NCI-H2081 treated with DMSO at 0.1 percent for 48 hours (cell line): ENCODE measurements at places on chromosomes 3 and 15.

DNA sequence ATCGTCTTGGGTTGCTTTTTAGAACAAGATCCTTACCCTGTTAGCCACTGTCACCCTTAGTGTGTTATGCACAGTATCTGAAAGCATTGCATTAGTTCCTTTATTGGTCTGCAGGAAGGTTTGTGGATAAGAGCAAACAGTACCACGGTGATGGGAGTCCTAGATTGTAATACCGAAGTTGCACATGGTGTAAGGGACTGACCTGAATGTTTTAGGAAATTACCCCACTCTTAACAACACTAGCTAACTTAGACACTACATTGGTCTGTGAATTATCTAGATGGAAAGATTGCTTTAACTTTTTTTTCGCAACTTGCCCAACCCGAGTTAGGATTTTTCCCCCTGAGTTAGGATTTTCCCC, 1.3 kb downstream of the STT3B start:
- no peak for DNase-seq

- no peak for DNase-seq
Measured at GRCh38 chr3:46825450-46825849, 37.8 kb downstream of the MYL3 start.

DNA sequence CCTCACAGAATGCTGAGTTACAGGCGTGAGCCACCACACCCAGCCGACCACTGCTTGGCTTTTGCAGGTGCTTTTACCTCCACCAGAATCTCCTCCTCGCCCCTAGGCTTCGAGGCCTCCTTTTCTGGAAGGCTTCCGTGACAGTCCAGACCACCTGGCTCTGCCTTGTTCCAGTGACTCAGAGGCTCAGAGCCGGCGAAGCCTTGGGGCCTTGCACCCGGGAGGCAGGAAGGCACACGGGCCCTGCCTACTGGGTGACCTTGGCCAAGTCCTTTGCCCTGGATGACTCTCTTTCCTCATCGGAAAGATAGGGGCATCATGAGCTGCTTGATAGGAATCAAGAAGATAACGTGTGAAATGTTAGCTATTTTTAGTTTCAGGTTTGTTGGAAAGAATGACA, 31.3 kb upstream of the FURIN start:
- no peak for DNase-seq

- DNase-seq = peak; percentile 17
Measured at GRCh38 chr3:142447301-142447851, 461 bp downstream of the XRN1 start.

DNA sequence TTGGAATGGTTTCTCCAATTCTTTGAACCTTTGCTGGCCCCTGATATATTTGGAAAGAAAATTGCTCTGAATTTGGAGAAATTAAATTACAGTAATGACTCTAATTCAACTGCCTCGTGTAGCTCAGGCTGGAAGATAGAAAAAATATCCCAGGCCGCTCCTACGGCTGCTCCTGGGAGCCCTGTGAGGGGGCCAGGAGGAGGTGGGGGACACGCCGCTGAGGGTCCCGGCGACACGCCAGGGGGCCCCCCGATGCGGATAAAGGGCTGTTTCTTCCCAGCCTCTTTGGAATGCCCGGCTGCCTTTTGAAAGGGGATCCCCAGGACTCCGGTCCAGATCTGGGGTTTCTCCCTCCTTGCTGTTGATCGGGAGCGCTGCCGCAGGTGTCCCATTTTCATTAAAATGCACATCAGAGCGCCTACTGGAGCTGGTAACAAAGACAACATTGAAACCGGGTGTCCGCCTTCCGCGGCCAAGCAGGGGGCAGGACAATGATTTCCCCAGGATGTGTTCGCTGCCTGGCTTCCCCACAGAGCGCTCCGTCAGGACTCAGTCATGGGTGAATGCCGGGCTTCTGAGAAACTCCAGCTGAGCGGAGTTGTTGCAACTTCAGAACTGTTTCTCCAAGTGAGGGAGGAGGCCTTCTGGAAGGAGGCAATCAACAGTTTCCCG, 200.1 kb upstream of the KBTBD8 start:
- DNase-seq = no peak

GRCh38 chr3:66028457-66028856, 10.3 kb downstream of the MAGI1 start:
- no peak for DNase-seq

DNA sequence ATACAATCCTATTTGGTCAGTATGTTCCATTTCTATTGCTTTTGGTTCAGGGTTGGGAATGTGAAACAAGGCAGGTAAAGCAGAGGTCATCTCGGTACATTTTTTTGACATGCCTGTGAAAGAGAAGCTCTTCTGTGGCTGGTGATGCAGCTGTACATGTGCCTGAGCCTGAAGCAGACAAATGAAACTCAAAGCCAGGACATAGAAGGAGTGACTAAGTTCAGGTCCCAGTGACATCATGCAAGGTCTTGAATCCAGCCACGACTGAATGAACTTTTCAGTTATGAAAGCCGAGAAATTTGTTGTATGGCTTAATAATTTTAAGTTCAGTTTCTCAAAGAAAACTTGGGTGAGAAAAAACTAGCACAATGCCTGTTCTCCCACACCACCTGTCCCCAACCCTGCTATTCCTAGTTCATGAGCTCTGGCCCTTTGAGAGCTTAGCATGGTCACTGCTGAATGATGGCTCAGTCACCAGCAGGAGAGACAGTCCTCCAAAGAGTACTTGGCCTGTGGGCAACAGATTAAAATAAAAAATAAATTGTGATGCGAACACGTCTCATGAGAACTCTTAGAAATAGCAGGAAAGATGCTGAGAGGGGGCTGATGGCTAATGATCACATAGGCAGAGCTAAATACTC, 600.2 kb upstream of the GRM7 start:
- no peak for DNase-seq

GRCh38 chr3:116423945-116424344, 21.3 kb downstream of the LSAMP start:
- DNase-seq = no peak

DNA sequence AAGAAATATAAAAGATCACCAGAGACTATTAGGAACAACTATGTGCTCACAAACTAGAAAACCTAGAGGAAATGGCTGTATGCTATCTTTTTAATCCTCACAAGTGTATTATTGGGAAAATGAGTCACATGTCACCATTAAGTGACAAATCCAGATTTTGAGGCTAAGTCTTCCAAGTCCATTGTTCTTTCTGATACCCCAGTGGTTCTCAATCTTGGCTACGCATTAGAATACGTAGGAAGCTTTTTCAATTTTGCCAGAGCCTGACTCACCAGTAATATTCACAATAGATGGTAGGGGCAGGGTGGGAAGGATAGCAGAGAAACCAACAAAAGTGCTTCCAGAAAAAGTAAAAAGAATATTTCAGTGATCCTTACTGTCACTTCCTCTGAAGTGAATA, 117.0 kb downstream of the FILIP1L start:
- no peak for DNase-seq

DNA sequence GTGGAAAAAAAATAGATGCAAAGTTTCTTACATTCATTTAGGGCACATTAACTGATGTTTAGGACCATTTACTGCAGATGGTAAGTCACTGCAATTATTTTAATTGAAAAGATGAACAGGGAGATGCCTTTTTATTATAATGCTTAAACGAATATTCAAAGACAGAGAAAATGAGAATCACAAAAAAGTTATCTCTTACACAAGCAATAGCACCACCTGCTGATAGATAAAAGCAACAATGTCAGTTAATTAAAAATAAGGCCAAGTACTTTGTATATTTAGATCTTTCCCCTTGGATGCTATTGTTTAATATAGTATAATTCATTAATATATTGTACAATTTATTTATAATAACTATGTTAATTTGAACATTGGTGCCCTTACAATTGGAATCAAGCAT, 55.9 kb downstream of the IFT80 start:
- DNase-seq = peak; percentile 30

- DNase-seq = no peak
Measured at GRCh38 chr3:157098121-157098822, 61.7 kb downstream of the CCNL1 start.

- no peak for DNase-seq
Measured at GRCh38 chr3:34969513-34969912, 669.8 kb upstream of the ARPP21 start.

GRCh38 chr15:66805202-66805885, 103.3 kb downstream of the SMAD6 start:
- DNase-seq = no peak

- DNase-seq = no peak
Measured at GRCh38 chr15:70473581-70474370, 289.6 kb downstream of the UACA start.

DNA sequence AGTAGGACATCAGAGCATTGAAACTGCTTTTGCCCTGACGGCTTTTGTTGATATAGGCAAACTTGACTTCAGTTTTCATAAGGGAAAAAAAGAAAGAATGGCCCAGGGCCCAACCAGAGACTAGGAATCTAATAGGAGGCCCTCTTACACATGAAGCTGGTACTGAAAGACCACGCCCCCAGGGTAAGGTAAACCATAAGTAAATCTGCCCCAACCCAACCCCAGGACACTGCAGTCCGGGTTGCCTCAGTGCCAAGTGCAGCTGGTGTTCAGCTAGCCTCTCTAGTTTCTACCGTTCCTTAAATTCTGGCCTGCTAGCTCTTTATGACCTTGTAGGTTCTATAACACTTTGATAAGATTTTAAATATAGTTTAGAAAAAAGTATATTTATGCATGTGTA, 136.7 kb downstream of the AQP9 start:
- DNase-seq = no peak

DNA sequence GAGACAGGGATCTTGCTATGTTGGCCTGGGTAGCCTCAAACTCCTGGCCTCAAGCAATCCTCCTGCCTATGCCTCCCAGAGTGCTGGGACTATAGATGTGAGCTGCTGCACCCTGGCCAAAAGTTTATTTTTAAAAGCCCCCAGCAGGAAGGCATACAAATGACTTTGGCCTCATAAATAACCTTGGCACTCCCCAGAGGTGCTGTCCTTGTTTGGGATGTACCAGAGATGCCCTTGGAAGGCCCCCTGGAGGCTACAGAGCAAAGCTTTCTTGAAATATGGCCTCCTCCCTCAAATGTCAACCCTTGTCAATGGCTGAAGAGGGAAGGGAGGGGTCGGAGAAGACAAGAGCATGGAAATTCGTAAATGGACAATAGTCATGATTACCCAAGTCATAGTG, 14.0 kb upstream of the RTP3 start:
- DNase-seq = no peak

DNA sequence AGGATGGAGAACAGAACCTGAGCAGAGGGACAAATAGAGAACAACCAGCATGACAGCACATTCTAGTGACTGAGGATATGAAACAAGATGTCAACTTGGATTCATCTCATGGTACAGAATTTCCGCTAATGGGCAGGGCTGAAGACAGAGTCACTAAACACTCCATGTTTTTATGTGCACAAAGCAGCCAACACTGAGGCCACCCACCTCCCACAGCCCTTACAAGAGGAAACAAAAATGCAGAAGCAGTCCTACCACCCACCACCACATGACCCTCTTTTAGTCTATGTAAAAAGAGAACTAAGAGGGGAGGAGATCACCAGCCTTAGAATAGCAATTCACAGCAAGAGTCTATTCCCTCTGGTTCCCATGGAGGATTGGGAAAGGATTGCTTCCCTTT, 131.4 kb upstream of the UBE2E2 start:
- DNase-seq = no peak

GRCh38 chr15:78003539-78004008, 73.9 kb downstream of the TBC1D2B start:
- peak; percentile 87 for DNase-seq

- no peak for DNase-seq
Measured at GRCh38 chr3:106619-107018, 89.9 kb upstream of the CHL1 start.

GRCh38 chr3:56836276-56837163, 34.8 kb upstream of the ARHGEF3 start:
- no peak for DNase-seq

- DNase-seq = no peak
Measured at GRCh38 chr3:159266779-159267178, 464.9 kb downstream of the MFSD1 start.

DNA sequence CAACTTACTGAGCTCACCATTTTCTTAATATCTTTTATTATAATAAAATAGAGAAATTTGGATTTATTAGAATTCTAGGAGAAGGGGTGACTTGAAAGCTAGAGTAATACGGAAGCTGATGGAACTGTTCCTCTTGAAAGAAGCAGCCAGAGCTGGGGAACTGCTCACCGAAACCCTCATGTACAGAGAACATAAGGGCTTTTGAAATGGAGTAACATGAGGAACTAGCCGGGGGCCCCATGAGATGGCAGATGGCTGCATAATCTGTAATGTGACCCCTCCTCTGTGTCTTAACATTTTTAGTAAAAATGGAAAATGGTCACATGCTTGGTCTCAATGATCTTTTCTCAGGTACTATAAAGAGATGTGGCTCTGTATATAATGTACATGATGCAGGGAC, 15.7 kb upstream of the DYNC1LI1 start:
- DNase-seq = no peak

- DNase-seq = no peak
Measured at GRCh38 chr3:71310980-71311660, 272.4 kb downstream of the FOXP1 start.
